ENCODE measurements at places on chromosomes 5 and 9.

GRCh38 chr9:130443840-130444492, 795 bp upstream of the ASS1 start:
- DNase-seq = no peak

DNA sequence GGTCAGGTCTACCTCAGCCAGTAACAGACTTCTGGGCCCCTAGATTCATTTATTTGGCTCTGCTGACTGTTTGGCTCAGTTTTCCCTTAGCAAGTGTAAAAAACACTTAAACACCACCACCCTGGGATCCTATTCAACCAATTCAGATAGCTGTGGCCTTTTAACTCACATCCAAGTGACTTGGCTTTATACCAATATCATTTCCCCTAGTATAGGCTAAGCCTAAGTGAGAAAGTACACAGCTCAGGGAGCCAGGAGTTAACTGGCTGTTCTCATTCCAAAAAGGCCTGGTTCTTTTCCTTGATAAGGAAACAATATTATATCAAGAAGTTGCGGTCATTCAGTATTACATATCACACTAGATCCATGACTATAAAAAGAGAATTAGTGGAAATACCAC, 163.5 kb downstream of the ARL15 start:
- DNase-seq = no peak

DNA sequence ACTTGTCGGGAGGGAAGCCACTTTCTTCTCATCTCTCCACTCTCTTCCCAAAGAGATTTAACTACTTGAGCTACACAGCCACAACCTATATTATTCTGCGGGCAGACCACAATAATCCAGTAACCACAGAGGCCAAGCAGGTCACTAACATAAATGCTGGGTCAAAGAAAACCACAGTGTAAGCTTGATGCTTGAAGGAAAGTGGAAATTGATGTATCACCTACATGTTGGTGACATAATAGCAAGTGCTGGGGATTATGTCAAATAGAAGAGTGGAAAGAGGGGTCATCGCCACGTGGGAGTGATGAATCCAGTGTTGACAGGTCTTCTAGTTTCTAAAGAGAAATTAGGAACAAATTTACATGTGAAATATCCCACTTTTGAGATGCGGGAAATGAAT, 40.9 kb downstream of the RFK start:
- DNase-seq = no peak

GRCh38 chr9:88925481-88925880, 65.8 kb upstream of the S1PR3 start:
- DNase-seq = no peak

DNA sequence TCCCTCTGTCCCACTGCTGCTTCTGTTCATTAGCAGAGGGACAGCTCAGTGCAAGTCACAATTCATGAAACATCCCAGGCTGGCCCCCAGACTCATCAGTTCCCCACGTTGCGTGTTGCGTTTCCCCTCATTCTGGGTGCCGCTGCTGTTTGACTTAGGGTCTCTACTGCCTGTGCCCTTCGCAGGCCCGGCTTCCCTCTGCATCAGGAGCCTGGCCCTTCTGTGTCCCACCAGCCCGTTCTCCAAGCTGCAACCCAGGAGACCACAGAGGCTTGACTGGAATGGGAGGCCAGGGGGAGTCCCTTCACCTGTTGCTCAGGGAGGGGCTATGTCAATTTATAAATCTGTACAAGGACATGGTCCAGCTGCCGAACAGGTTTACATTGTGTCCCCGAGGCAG, 53.9 kb upstream of the SUSD3 start:
- DNase-seq = no peak

- DNase-seq = no peak
These were observed 147.8 kb downstream of the TTLL11 start for GRCh38 chr9:121945281-121945680.

Data from aorta (tissue), 5 donors.